Panc1 (cell line): ENCODE measurements at places on chromosomes 4 and X.

- DNase-seq = no peak
These were observed 48.5 kb downstream of the SLC9A7 start for GRCh38 chrX:46710425-46710824.

- no peak for DNase-seq
These were observed 28.9 kb downstream of the SLC25A5 start for GRCh38 chrX:119497185-119497584.

DNA sequence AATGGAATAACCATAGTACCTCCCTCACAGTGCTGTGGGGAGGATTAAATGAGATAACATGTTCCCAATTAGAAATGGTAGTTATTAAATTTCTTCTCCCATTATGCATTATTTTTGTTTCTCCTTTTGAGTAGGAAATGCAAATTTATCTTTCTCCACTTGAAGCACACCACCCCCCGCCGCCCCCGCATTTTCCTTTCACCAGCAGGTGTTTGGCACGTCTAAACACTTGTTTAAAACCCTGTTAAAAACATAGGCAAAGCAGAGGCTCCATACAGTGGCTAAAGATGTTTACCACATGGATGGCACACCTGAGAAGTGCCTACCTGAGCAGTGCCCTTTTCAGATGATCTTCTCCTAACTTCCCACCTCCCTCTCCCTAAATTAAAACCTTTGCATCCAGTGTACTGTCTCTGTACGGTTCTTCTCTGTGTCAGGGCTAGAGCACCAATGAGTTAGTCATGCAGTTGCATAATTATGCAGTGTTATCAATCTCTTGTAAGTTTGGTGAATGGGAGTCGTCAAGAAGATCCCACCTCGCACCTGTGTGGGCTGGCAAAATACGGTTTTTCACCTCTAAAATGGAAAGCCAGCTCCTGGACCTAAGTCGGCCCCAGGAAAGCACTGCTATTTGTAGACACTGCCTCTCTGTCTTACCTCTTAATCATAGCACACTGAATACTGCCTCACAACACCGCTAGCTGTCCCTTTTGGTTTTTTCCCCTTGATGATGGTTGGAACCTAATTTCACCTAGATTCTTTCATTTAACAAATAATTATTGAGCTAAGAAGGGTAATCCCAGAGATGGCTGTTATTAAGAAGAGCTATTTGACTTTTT, 122.0 kb downstream of the CT47B1 start:
- no peak for DNase-seq

GRCh38 chr4:70120323-70120722, 33.7 kb upstream of the PRR27 start:
- no peak for DNase-seq

DNA sequence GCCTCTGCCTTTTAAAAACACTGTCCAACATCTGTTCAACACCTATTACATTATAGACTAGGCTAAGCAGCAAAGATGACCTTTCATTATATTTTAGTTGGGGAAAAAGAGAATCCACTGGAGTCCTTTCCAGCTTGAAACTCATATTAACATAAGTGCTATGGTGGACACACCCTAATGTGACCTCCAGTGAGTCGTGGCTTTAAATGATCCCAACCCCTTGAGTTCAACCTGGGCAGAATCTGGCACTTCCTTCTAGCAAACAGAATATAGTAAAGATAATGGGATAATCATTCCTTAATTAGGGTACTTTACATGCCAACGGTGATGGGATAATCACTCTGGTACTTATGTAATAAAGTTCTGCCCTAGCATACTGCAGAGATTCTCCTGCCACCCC, 162.6 kb downstream of the MAB21L2 start:
- no peak for DNase-seq

DNA sequence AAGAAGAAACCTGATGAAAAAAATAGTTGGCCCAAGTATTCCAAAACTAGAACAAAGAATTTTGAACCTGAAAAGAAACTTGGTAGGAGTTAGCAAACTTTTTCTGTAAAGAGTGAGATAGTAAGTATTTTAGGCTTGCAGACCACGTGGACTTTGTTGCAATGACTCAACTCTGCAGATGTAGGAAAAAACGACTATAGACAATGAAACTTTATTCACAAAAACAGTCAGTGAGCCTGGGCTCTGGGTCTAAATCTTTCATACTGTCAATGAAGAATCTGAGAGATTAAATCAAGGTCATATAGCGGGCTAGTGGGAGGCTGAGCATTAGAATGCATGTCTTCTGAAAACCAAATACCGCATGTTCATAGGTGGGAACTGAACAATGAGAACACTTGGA, 23.0 kb downstream of the SH3D19 start:
- DNase-seq = no peak

DNA sequence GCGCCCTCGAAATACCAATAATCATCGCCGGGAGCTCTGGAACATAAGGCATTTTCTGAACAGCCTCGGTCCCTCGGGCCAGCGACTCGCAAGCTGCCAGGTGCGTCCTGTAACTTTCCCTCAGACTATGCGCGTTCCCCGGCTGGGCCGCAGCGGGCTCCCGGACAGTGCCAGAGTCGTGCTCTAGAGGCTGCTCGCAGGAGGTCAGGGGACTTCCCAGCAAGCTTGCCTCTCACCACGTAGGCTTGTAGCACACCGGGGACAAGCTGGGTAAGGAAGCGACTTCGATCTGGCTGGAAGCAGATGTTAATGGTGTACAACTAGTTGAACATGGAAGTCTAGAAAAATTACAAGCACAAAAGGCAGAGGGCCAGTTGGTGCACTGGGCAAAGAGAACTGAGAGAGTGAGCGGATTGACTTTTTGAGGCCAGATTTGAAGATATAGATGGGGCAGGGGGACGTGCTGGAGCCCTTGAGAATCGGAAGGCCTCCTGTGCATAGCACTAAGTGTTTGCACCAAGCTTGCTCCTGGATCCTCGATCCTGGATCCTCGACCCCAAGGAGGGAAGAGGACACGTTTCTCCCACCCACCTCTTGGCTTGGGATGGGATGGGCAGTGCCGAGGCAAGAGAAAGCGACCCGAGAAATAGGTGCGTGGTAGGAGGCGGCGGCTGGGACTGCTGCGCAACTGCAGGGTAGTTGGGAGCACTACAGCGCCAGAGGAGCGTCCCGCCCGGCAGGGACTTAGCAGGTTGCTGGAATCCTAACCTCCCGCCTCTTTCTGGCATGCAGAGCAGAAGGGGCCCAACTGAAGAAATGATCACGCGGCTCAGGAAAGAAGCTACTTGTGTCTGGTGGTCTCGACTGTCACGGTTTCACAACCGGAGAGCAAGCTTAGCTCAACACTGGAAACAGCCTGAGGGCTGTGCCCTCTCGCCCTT, 19.9 kb upstream of the ZIC3 start:
- no peak for DNase-seq

GRCh38 chr4:93764639-93765246, 63.8 kb upstream of the ATOH1 start:
- peak; percentile 28 for DNase-seq

- no peak for DNase-seq
These were observed 7.0 kb downstream of the CEP135 start for GRCh38 chr4:55955710-55956109.

DNA sequence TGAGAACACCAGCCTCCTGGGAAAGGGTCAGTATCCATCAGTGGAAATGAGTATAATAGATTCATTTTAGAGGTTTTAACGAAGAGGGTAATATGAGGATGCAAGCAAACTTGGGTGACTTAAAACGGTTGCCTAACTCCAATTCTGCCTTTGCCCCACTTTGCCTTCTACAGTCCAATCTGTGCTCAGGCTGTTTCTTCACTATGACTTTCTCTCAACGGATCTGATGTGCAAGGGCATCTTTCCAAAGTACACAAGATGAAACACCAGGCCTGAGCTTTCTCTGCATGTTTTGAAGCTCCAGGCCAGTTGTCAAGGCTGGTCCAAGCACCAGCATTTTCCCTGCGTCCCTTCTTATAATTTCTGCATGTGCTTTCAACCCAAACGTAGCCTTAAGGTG, 68.0 kb upstream of the TMEM164 start:
- DNase-seq = no peak

DNA sequence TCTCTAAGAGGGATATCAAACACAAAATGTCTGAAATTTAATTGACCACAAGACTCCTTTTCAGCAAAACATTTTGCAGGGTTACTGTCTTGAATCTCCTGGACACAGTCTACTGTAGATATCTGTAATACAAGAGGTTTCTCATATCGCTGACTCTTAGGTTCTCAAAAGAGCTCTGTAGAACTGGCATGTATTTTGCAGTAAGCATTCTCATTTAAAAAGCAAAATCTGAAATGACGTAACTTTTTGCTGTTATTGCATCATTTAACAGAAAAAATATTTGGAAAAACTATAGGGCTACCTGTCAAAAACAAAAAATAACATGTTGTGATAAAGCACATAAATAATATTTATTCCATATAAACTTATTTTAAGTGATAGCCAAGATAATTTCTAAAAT, 114.2 kb downstream of the CDS1 start:
- DNase-seq = no peak

DNA sequence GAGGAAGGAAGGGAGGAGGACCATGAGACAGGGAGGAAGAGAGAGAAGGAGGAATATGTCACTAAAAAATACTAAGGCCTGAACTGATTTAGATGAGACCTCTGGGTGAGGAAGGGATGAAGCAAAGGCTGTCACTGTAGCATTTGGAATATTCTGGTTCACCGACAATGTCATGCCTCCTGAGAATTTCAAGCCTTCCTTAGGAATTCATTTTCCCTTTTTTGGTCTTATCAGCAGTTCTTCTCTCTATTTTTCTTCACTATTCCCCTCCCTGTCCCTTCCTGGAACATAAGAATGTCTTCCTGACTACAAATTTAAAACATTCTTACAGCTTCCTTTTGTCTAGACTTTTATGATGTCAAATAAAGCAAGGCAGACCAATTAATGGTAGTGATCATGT, 527.8 kb downstream of the INPP4B start:
- DNase-seq = no peak

DNA sequence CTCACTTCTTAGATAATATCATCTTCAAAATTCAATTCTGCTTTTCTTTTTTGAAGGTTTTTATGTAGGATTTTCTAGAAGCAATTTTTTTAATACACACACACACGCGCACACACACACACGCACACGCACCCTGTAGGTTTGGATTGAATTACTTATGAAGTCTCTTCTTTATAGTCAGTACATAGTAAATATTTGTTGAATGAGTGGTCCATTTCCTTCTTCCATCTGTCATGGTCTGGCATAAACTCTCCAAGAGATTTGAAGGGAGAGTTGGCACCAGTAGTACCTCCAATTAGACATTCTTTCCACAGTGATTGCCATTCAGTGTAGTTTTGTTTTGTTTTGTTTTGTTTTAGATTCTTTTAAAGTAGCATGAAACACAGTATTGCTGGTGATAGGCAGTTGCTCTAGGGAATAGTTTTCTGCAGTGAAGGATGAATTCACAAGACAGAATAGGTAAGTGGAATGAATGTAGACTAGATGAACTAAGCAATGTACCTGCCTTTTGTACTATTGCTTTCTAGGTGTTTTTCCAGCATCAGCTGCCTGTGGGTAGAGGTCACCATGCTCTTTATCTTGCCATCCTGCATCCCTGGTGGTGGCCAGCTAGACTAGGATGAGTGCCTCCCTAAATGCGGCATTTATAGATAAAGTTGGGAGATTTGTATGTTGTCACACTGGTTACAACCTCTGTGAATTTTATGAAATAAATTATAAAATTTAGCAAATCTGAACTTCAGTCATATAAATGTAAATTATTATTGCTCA, 20.5 kb downstream of the PDLIM5 start:
- DNase-seq = no peak

DNA sequence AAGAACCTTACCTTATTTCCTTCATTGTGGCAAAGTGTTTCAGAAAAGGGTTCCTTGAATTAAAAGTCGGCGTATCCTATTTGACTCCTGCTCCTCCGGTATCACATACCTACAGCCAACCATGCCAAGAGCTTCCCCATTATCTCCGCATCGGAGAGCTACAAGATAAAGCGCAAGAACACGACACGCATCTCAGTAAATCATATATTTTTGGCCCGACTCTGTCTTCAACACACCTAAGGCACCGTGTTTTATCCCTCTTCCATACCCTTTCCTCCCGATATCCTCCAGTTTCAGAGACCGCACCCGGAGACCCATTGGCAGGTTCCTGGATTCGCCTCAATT, 497 bp upstream of the THAP9 start:
- peak; percentile 32 for DNase-seq

GRCh38 chr4:107825072-107825824, 516 bp downstream of the SGMS2 start:
- DNase-seq = no peak

GRCh38 chr4:83281307-83281706, 3.3 kb downstream of the COQ2 start:
- DNase-seq = no peak

GRCh38 chrX:28709421-28709820, 122.2 kb downstream of the IL1RAPL1 start:
- no peak for DNase-seq

GRCh38 chrX:63761639-63762038, 23.4 kb downstream of the ARHGEF9 start:
- no peak for DNase-seq

DNA sequence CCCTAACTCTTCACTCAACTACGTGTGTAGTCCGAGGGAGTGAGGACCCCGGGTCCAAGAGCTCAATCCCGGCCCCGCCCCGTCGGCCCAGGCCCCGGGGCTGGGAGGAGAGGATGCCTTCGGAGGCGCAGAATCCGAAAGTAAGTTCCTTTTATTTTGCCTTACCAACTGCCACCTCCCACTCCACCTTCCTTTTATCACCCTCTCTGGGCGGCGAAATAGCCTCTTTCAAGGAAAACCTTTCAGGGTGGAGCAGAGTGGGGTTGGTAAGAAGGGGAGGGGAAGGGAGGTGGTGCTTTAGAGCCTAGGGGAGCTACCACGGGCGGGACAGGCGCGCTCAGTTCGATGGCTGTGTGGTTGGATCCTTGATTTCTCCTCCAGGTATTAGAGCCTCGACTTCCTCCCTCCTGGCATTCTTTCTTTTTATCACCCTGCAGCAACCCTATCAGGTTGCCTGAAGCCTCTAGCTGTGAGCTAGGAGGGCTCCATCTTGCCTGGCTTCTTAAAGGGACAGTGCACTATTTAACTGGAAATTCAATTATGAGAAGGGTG, 191.2 kb downstream of the RRAGB start:
- DNase-seq = no peak

GRCh38 chrX:106611679-106612392, at the start of gene RADX:
TSS of gene RADX (plus strand) at chrX:106611978. CDS start at chrX:106612081, 103 bp downstream.
- peak; percentile 67 for DNase-seq

GRCh38 chr4:139978692-139979091, 175.3 kb downstream of the MAML3 start:
- DNase-seq = no peak

- DNase-seq = no peak
These were observed 203.1 kb downstream of the FAT4 start for GRCh38 chr4:125517831-125518230.

DNA sequence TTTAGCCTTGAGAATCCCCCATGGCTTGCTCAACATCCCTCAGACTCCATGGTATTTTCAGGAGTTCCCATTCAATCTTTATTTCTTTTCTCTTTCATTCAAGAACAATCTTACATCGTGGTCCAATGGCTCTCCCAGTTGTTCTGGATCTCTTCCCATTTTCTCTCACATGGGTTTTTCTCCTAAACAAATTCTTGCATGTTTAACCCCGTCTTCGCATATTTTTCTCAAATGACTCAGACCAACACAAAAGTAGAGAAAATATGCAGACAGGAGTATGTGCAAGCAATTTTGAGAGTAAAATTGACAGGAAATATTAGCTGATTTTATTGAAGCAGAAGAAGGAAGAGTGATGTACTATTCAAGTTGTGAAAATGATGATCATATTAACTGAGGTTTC, 396.4 kb upstream of the TRAM1L1 start:
- no peak for DNase-seq
